ENCODE measurements at places on chromosomes 11 and 22.

DNA sequence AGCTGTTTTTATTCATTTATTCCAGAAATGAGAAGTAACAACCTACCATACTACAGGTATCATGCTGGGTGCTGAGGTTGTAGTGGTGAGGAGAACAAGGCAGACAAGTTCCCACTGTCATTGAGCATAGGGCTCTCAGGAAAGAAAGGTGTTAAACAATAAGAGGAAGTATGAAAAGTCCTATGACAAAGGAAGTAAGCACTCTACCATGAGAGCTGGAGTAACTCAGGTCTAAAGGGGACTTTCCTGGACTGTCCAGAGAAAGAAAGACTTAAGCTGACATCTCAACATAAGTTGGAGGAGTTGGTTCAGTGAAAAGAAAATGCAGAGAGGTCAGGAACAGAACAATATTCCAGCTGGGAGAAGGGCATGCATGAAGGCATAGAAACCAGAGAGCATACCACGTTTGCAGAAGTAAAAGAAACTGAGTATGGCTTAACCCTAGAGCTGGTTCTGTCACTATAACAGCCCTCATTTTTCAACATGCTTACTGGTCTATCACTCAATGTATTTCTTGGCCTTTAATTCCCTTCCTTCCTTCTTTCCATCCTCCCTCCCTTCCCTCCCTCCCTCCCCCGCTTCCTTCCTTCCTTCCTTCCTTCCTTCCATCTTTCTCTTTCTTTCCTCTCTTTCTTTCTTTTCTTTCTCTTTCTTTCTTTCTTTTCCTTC lies 137.8 kb upstream of the BDNF start:
- DNase-seq: no peak

GRCh38 chr11:96149743-96150555 lies 193.0 kb downstream of the MAML2 start:
- DNase-seq: no peak

DNA sequence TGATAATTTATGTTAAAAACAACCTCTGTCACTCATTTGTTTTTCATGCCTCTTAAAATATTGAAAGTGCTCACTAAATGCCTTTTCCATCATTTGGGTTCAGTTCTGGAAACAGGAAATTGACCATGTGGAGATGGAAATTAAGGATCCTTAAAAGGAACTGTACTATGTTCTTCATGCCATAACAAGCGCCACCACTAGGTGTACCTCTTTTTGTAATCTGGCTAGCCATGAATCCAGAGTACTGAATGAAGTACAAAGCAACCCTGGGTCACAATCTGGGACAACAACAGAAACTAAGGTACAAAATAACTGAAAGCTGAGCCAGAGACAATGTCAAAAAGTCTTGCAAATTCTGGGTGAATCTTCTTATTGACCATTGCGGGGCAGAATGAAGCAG lies 559.1 kb downstream of the FAM181B start:
- DNase-seq: no peak

GRCh38 chr11:126722956-126723664 lies 277.5 kb downstream of the KIRREL3 start:
- DNase-seq: no peak

GRCh38 chr11:68935066-68935465 lies 31.4 kb downstream of the IGHMBP2 start:
- DNase-seq: no peak

- no peak for DNase-seq
Observed at GRCh38 chr11:15106201-15106965, 8.3 kb upstream of the INSC start.

GRCh38 chr11:69465236-69466000 lies 16.0 kb upstream of the LINC01488 start:
- no peak for DNase-seq

DNA sequence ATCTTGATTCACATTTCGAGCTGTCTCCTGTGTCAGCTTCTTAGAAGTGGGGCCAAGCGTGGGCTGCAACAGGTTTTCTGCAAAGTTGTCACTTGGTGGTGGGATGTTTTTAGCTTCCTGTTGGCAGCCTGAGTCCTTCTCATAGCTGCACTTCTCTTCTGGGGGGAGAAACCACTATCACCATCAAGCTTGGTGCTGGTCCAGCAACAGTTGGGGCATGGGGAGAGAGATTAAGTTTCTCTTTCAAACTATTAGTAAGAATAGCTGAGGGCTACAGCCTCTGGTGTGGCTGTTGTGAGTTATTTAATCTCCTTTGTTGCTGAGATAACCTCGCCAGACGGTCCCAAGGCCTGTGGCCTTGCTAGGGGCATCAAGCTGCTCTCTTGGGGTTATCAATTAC lies 123.3 kb upstream of the CRYBB3 start:
- DNase-seq: peak; percentile 72

- no peak for DNase-seq
Observed at GRCh38 chr11:108670451-108670850, 5.6 kb downstream of the DDX10 start.

DNA sequence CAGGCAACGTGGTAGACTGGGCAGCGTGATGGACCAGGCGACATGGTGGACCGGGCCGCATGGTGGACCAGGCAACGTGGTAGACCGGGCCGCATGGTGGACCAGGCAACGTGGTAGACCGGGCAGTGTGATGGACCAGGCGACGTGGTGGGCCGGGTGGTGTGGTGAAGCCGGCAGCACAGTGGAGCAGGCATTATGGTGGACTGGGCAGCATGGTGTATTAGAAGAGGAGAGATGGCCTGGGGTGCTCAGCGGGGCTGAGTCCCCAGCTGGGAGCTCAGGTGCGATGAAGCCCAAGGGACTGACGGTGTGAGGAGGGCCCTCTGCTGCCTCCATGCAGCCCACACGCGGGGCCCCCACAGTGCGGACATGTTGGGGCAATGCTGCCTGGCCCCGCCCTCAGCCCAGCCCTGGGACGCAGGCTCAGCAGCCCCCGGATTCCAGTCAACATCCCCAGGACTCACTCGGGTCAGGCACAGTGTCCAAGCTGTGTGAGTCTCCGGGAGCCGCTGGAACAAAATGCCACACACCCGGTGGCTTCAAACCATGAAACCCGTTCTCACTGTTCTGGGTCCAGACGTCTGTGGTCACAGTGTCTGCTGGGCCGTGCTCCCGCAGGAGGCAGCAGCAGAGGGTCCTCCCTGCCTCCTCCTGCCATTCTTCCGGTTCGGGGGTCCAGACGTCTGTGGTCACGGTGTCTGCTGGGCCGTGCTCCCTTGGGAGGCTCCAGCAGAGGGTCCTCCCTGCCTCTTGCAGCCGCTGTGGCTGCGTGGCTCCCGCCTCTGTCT lies 1084.9 kb downstream of the BRD1 start:
- DNase-seq: no peak

DNA sequence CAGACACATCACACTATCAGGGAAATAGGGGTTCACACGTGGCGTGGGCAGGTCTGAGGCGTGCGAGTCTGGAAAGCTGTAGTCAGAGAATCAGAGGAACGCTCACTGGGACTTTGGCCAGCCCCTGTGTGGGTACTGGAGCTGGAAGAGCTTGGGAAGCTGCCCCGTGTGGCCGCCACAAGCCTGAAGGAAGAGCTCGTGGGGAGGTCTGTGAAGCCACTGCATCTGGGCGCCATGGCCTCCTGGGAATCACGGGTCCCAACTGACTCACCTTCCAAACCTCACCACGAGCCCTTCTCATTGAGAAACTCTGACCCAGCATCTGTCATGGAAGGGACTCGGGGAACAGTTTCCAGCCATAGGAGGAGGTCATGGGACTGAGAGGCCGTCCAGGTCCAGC lies 5.9 kb upstream of the MRGPRF start:
- no peak for DNase-seq

DNA sequence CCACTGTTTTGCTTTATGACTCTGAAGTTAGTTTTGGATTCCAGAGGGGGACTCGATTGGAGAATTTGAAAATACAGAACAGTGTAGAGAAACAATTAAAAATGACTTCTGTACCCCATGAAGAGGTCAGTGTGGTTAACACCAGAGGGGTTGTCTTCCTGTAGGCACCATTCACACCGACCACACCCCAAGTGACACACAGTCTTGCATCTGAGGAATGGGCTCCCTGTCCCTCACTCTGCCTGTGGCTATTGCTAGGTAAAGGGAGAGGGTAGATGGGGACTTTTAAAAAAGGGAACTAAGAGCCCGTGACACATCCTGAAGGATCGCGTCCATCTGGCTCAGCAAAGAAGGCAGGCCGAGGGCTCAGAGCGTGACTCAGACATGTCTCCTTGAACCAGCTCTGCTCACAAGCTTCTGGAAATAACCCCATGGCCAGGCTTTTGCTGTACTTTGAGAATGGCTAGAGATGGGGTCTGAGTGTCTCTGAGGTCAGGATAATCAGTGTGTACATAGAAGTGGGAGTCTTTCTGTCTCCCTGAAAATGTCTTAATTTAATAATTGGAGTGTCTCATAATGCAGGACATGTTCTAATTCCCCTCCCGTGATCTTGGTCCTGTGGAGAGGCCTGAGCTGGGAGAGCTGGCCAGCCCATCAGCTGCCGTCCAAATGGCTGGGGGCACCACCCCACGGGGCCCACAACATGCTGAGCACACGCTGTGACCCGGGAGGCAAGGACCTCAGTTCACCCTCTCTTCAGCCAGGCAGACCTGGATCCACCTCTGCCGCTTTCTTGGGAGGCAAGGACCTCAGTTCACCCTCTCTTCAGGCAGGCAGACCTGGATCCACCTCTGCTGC lies 39.3 kb downstream of the SGSM1 start:
- no peak for DNase-seq

DNA sequence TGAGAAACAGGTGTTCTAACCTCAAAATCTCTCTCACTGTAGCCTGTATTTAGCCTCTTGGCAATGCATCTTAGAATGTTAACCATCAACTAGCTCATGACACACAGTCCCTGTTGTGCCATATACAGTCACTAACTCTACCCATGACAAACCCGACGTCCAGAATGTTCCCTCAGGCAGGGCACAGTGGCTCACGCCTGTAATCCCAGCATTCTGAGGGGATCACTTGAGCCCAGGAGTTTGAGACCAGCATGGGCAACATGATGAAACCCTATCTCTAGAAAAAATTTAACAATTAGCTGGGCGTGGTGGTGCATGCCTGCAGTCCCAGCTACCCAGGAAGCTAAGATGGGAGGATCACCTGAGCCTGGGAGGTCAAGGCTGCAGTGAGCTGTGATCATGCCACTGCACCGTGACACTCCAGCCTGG lies 18.2 kb upstream of the CCDC34 start:
- no peak for DNase-seq

DNA sequence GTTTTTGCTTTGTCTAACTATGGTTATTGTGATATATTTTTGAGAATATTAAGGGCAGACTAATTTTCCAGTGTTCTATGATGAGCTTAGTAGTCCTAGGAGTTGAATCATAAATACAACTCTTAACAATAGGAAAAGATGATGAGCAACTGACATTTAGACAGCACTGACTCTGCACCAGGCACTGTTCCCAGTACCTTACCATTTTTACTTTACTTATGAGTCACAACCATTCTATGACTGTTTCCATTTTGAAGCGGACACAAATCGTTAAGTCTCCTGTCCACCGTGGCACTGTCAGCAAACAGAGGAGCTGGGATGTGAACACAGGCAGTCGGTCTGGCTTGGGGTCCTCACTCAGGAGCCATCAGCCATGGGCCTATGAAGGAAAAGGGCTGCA lies 3.4 kb upstream of the SCGB2A2 start:
- DNase-seq: no peak

GRCh38 chr11:75413864-75414263 lies 14.5 kb downstream of the RPS3 start:
- DNase-seq: no peak

GRCh38 chr22:17884893-17885292 lies 110.6 kb upstream of the BID start:
- no peak for DNase-seq

- DNase-seq: no peak
Observed at GRCh38 chr11:61472868-61473267, 35.7 kb upstream of the LRRC10B start.

DNA sequence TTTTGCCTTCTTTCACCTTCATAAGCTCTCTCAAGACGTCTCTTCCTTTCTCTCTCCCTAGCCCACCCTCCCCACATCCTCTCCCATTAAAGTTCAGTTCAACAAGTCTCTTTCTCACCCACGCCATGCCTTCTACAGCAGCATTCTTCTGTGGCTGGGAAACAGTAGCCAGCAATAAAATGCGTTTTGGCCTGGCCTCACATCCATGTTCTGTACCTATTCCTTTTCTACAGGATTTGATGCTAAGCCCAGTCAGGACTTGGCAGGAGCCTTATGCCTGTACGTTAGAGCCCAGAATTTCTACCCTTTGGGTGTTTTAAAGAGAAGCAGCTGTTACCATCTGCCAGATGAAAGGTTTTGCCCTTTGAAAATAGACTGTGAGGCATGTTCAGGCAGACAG lies 7.1 kb upstream of the CD44 start:
- DNase-seq: no peak

- DNase-seq: peak; percentile 7
Observed at GRCh38 chr22:19679522-19680101, 34.7 kb upstream of the SEPTIN5 start.

GRCh38 chr11:43921561-43922294 lies 20.7 kb upstream of the C11orf96 start:
- no peak for DNase-seq

DNA sequence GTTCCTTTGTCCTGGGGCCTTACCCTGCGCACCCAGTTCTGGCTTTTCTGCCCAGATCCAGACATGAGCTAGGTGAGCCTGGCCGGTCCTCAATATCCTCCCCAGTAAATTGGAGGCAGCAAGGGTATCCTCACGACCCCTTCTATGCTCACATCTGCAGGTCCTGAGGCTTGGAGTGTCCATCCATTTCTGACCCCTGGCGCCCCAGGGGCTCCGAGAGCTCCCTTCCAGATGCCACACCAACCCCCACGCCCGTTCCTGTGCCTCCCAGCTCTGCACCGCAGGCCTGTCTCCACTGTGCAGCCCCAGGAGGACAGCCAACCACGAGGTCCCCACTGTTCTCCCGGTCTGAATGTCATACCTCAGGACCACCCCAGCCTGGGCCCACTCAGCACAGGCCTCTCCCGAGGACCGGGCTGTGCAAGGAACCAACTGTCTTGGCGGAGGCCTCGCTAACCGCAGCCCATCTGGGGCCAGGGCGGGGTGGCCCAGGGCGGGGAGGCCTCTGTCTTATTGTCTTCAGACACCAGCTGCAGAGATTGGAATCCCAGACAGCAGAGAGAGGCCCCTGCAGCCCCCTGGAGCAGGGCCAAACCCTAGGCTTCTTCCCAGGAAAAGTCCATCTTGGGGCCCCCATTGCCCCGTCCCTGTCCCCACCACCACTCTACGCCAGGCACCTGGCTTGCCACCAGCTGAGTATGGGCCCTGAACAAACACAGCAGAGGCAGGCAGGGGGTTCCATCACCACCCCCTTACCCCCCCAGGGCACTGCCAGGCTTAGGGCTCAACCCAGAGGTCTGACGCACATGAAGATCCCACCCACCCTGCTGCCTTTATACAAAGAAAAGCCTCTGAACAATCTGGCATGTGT lies 39.3 kb downstream of the ALX4 start:
- DNase-seq: no peak

GRCh38 chr22:35621451-35621850 lies 4.3 kb upstream of the MB start:
- no peak for DNase-seq

DNA sequence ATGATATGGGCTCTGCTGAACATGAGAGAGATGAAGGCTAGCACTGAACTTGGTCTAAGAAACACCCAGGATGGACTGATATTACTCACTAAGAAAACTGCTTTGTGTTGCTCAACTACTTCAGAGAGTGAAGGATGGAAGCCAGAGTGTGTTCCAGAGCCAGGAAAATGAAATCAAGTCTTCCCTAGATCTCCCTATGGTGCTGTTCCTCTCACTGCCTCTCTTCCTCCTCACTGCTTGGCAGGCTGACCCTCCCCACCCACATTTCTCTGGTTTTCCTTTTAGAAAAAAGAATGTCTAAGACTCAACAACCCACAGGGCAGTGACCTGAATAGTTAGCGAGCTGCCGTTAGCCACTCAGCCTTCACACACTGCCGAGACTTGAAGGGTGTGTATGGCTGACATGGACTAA lies 65.6 kb downstream of the CCDC81 start:
- DNase-seq: no peak

All from stimulated activated naive CD4-positive, alpha-beta T cell treated with Interleukin-2 at 50 U/mL for 16 hours (primary cell).